ENCODE measurements at places on chromosomes 3 and 15.

DNA sequence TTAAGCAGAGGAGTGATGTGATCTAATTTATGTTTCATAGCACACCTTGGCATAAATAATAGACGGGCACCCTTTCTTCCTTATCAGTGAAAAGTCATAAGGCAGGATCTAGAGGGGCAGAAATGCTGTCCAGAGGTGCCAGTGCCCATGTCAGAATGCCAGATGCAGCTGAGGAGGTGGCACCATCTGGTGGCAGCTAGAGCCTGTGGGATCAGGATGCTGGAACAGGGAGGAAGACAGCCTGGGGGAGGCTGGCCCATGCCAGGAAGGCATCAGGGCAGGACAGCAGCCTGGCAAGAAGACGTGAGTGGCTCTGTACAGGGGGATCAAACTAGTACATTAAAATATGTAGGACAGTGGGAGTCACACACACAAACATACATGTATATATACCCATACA is 16.5 kb downstream of the MYH15 start:
- no peak overlapping the region for H3K27ac ChIP-seq
- no peaks in the 10 kb centered on the region for H3K36me3 ChIP-seq
- H3K4me1 ChIP-seq, result peaks cover 2% of the 10 kb centered on the region
- no peak for DNase-seq

DNA sequence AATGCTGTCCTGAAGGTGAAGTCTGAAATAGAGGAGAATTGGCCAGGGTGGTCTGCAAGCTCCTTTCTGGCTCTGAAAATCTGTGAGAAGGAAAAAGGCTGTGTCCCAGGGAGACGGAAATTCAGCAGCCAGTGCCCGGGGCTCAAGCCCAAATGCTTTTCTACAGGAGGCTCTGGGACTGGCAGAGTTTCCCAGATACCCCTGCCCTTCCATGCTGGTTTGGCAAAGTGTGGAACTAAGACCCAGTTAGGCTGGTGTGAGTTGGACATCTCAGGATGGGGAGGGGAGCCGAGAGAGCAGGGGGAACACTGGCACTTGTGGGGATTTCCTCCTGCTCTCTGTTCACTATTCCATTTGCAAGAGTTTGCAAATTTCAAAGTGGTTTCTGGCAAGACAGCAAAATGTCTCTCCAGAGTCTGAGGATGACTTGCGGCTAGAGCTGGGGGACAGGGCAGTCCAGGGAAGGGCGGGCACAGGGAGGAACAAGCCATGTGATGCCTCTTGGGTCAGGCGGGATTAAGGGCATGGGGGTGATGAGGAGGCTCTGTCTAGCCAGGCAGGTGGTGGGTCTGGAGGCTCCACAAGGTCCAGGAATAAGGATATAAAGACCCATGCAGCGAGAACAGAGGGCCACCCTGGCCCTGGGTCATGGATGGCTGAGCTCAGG is 152.3 kb downstream of the RAB11A start:
- H3K27me3 ChIP-seq, result peaks cover 14% of the 10 kb centered on the region
- H3K4me3 ChIP-seq, result no peak overlapping the region
- H3K27ac ChIP-seq, result no peak overlapping the region

- no peak for DNase-seq
- H3K36me3 ChIP-seq, result no peaks in the 10 kb centered on the region
- no peaks in the 10 kb centered on the region for H3K4me1 ChIP-seq
- H3K27ac ChIP-seq, result no peak overlapping the region
- peaks cover 31% of the 10 kb centered on the region for H3K27me3 ChIP-seq
Measured at GRCh38 chr3:32197991-32198390, 40.5 kb upstream of the CMTM8 start.

GRCh38 chr3:172194702-172195406 is 155.5 kb downstream of the FNDC3B start:
- H3K4me3 ChIP-seq, result no peak overlapping the region
- no peaks in the 10 kb centered on the region for H3K36me3 ChIP-seq
- H3K4me1 ChIP-seq, result no peaks in the 10 kb centered on the region
- no peak overlapping the region for H3K27ac ChIP-seq

- DNase-seq, result no peak
- no peak overlapping the region for H3K4me3 ChIP-seq
- H3K27me3 ChIP-seq, result no peaks in the 10 kb centered on the region
- H3K4me1 ChIP-seq, result peaks cover 7% of the 10 kb centered on the region
- H3K27ac ChIP-seq, result no peak overlapping the region
Measured at GRCh38 chr15:91921843-91922198, 68.3 kb downstream of the SLCO3A1 start.

GRCh38 chr3:58383476-58383875 is 50.2 kb downstream of the PDHB start:
- H3K36me3 ChIP-seq, result peaks cover 28% of the 10 kb centered on the region
- no peak overlapping the region for H3K4me3 ChIP-seq
- H3K27me3 ChIP-seq, result no peaks in the 10 kb centered on the region
- H3K4me1 ChIP-seq, result peaks cover 19% of the 10 kb centered on the region
- no peak overlapping the region for H3K27ac ChIP-seq

DNA sequence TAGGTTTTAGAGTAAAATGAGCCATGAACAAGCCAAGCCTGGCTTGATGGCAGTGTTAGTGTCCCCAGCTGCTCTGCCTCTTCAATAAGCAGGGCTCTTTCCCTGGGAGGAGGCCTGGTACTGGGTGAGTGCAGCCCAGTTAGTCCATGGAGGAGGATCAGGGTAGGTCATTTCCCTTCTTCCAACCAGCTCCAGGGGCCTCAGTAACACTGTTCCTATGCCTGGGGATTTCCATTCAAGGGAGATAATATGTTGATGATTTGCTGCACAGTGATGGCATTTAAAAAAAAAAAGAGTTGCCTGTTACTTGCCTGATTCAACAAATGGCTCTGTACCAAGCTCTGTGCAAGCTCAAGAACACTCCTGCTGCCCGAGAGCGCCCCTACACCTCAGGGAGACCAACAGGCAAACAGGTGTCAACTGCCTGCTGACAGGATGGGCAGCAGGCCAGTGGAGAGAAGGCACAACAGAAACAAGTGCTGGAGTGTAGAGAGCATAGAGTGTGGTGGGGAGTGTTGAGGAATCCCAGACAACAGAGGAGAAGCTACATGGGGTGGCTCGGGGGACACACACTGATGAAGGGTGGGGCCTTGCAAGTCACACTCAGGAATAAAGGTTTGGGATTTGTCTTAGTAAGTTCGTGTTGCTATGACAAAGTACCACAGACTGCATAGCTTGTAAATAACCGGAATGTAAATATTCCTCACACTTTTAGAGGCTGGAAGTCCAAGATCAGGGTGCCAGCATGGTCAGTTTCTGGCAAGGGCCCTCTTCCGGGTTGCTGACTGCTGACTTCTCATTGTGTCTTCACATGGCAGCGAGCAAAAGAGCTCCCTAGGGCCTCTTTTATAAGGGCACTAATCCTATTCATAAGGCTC is 78.6 kb upstream of the PXYLP1 start:
- H3K4me1 ChIP-seq, result peaks cover 19% of the 10 kb centered on the region
- no peak overlapping the region for H3K27ac ChIP-seq
- H3K4me3 ChIP-seq, result no peak overlapping the region
- no peaks in the 10 kb centered on the region for H3K36me3 ChIP-seq
- H3K27me3 ChIP-seq, result peaks cover 3% of the 10 kb centered on the region
- no peak for DNase-seq

DNA sequence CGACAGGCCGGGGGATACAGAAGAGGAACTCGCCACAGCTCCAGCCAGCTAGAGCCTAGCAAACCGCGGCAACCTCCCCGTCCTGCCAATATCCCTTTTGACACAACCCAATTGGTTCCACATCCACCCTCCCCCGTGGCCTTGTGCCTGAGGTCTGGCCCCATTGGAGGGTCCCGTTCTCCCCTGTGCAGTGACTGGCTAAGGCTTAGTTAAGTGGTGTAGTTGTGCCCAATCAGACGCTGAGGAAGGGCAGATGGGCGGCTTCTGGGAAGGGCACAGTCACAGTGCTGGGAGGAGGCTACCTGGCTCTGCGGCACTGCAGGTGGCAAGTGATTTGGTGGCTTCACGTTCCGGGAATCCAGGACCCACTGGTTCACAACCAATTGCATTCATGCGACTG is 78.6 kb downstream of the SNRK start:
- peaks cover 3% of the 10 kb centered on the region for H3K36me3 ChIP-seq
- no peak for DNase-seq
- H3K4me1 ChIP-seq, result peaks cover 5% of the 10 kb centered on the region
- no peak overlapping the region for H3K27ac ChIP-seq
- H3K4me3 ChIP-seq, result no peak overlapping the region

DNA sequence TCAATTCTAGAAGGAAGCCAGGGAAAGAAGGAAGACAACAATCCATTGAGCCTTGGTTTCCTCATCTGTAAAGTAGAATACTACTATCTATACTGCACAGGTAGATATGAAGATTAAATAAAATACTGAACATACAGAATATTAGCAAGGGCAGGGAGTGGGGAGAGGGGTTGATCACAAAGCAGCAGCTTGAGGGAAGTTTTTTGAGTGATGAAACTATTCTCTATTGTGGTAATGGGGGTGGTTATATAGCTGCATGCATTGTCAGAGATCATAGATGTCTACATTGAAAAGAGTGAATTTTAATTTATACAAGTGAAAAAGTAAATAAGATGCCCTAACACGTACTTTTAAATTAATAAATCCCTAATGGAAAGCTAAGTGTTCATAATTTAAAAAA is 242.6 kb upstream of the LRTM1 start:
- no peak overlapping the region for H3K27ac ChIP-seq
- no peak for DNase-seq
- no peaks in the 10 kb centered on the region for H3K4me1 ChIP-seq

GRCh38 chr15:55606214-55606613 is 18.1 kb upstream of the PYGO1 start:
- no peak overlapping the region for H3K4me3 ChIP-seq
- DNase-seq, result no peak
- H3K27ac ChIP-seq, result no peak overlapping the region
- H3K36me3 ChIP-seq, result no peaks in the 10 kb centered on the region
- no peaks in the 10 kb centered on the region for H3K4me1 ChIP-seq

DNA sequence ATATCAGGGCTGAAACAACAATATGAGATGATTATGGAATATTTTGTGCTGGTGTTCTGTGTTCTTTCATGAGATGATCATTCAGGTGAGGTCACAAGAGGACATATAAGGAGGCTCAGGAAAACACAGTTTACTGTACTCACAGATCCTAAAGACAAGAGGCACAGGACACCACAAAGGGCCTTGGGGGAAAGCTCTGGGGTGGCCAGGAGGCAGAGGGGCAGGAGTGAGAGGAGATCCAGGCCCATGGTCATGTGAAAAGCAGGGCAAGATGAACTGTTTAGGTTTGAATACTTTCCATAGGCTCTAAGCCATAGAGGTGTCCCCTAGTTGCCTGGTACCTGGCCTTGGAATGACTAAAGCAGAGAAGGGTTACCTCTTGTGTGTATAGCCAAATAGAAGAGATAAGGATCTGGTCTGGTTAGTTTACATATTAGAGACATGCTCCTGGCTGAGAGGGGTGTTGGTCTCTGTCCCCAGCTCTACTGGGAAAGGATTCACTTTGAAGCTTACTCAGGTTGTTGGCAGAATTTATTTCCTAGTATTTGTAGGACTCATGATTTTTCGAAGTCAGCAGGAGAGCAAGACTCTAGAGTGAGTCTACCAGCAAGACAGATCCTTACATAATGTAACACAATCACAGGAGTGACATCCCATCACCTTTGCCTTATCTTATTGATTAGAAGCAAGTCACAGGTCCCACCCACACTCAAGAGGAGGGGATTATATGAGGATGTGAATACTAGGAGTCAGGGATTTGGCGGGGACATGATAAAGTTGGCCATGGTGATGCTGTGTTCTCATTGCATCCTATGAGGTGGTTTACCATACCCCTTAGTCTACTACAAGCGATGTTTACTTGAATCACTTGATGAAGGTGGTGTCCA is 11.3 kb upstream of the TM4SF1 start:
- H3K27ac ChIP-seq, result no peak overlapping the region
- no peak for DNase-seq
- no peaks in the 10 kb centered on the region for H3K36me3 ChIP-seq
- no peak overlapping the region for H3K4me3 ChIP-seq
- no peaks in the 10 kb centered on the region for H3K27me3 ChIP-seq
- peaks cover 2% of the 10 kb centered on the region for H3K4me1 ChIP-seq

DNA sequence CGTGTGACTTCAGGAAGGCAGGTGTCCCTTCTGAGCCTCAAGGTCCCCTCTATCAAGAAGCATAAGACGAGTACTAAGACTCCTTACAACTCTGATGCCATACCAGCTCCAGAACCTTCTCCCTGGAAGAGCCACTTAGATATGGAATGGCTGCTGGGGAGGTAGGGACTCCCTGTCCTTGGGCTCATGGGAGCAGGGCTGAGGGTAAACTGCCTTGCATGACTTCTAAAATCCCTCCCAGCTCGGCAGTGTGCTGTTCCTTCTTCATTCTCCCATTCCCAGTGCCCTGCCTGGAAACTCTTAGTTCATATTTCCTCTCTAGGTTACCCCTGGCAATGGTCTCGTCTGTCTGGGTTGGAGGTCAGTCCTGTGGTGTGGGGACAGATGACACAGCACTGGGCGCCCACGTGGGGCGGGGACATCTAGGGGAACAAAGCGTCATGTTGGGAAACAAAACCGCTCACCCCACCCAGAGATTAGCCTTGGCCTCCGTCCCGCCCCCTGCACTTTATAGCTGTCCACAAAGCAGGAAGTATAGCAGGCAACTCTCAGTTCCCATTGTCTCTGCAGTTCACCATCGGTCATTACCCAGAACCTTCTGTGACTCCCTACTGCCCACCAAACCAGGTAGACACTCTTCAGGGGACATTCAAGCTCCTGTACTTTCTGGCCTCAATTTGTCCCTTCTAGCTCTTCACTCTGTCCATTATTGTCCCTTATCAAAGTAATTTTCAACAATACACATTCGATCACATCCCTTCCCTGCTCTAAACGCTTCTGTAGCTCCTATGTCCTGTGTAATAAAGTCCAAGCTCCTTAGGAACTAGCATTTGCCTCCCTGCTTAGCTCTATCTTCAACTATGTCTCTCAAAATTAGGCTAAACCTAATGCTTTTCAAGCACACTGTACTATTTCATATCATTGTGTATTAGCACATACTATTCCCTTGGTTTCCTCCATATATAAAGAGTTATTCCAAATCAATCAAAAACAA is 73.8 kb downstream of the IQSEC1 start:
- no peak overlapping the region for H3K27ac ChIP-seq
- H3K27me3 ChIP-seq, result no peaks in the 10 kb centered on the region
- peaks cover 64% of the 10 kb centered on the region for H3K36me3 ChIP-seq
- DNase-seq, result no peak
- peaks cover 56% of the 10 kb centered on the region for H3K4me1 ChIP-seq

GRCh38 chr3:27345959-27346865 is 23.0 kb downstream of the NEK10 start:
- H3K4me3 ChIP-seq, result no peak overlapping the region
- no peaks in the 10 kb centered on the region for H3K36me3 ChIP-seq
- H3K27me3 ChIP-seq, result peaks cover 2% of the 10 kb centered on the region
- no peak overlapping the region for H3K27ac ChIP-seq

DNA sequence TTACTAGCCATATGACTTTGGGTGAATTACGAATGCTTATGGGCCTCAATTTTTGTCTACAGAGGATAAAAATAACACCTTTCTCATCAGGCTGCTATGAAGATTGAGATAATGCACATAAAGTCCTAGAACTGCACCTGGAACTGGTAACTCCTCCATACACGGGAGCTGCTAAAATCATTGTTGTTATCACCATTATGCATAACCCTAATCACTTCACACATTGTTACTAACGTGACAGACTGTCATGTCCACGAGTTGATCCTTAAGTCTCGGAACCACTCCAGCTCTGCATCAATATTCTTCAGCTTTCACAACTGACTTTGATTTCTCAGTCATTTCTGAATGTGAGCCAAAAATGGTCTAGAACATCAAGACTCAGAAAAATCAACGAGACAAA is 64.1 kb downstream of the RFTN1 start:
- H3K4me1 ChIP-seq, result peaks cover 15% of the 10 kb centered on the region
- H3K27ac ChIP-seq, result no peak overlapping the region
- no peak overlapping the region for H3K4me3 ChIP-seq
- H3K36me3 ChIP-seq, result peaks cover 66% of the 10 kb centered on the region
- DNase-seq, result no peak
